Stimulated activated CD4-positive, alpha-beta T cell treated with anti-CD3 and anti-CD28 coated beads, Interleukin-4, amount 100 ng/mL, for 24 hours (primary cell): ENCODE measurements at places on chromosomes 3 and 15.
A peak's percentile ranks its signal among the peaks of the same experiment; 100 is the strongest.

DNA sequence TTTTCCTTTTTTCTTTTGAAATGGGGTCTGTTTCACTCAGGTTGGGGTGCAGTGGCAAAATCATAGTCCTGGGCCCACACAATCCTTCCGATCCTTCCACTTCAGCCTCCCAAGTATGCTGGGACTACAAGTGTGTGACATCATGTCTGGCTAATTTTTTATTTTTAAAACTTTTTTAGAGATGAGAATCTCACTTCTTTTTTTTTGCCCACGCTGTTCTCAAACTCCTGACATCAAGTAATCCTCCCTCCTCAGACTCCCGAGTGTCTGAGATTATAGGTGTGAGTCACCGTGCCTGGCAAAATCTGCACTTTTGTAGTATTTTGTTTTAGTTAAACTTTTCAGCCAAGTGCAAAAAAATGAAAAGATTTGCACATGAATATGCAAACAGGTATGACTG, 171.0 kb downstream of the FNDC3B start:
- DNase-seq = no peak

GRCh38 chr3:128466840-128467541, at the start of gene DNAJB8:
DNAJB8 (minus strand) TSS chr3:128466890; CDS start chr3:128463245, 3,645 bp downstream.
- DNase-seq = peak; percentile 39

DNA sequence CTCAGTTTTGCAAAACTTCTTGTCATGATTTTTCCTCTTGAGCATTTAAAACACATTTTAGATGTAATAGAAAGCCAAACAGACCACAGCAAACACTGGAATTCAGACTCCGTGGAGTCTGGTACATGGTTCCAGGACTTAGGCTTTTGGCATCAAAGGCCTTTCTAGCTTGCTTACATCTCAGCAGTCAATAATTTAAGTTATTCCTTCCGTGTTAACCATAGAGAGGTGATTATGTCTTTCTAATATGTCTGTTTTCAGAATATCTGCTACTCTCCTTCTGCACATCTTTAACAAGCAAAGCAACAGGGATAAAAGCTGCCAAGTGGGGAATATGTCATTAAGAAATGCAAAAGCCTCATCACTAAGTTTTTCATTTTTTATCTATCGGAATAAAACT, 171.7 kb upstream of the CRBN start:
- no peak for DNase-seq

- DNase-seq = no peak
Observed at GRCh38 chr3:179806177-179806576, 153.3 kb downstream of the USP13 start.

GRCh38 chr3:158918008-158918407, 116.2 kb downstream of the MFSD1 start:
- peak; percentile 6 for DNase-seq

- no peak for DNase-seq
Observed at GRCh38 chr3:141109751-141110150, 58.6 kb downstream of the SPSB4 start.

GRCh38 chr15:68085052-68085451, 30.9 kb downstream of the PIAS1 start:
- no peak for DNase-seq

GRCh38 chr15:65818927-65819562, 27.0 kb upstream of the DENND4A start:
- DNase-seq = peak; percentile 27

DNA sequence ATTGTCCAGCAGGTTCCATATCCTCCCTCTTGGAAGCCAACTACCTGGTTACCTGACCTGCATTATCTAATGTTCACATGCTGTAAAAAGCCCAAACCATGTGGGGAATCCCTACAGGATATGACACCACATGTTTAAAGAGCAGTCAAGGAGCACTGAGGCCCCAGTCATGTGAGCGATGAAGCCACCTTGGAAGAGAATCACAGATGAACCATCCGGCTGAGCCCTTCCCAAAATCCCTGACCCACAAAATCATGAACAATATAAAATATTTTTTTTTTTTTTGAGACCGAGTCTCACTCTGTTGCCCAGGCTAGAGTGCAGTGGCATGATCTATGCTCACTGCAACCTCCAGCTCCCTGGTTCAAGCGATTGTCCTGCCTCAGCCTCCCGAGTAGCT, 10.6 kb upstream of the ANKDD1A start:
- DNase-seq = no peak

DNA sequence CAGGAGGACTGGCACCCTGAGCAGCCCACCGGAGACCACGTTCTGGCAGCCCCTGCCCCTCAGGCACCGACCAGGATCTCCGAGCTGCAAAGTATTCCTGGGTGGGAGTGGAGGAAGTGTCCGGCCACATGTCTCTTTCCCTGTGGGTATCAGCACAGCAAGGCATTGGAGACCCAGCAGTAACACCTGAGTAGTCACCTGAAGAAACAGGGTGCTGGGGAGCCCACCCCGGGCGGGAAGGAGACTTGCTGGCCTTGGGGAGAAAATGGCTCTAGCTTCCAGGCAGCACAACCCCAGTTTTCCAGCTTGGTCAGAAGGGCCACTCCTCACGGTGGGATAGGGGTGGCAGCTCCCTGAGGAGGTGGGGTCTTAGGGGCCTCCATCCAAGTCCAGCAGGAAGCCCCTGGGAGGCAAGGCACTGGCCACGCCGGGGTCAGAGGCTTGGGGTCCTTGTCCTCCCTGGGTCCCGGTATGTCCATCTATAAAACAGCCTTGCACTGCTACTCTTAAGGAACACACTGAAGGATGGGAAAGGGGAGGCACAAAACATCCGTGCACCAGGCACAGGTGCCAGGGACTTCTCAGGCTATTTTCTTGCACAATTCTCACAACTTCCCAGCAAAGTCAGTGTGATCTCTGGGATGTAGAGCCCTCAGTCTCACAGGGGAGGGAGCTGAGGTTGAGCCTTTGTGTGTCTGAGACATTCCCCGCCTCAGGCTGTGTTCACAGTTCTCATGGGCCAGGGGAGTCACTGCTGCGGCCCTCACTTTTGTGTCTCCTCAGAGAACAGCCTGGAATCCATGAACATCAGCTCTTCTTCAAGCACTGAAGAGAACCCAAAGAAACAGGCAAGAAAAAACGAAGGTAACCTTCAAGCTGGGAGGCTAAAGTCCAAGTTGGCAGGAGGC, 11.9 kb downstream of the CFAP100 start:
- no peak for DNase-seq

GRCh38 chr3:26622621-26623418, at the start of gene LRRC3B:
LRRC3B (plus strand) TSS chr3:26622772; CDS start chr3:26709673, 86,901 bp downstream.
- no peak for DNase-seq

- DNase-seq = peak; percentile 92
Observed at GRCh38 chr3:9932843-9933560, 632 bp upstream of the CRELD1 start.

GRCh38 chr3:161103776-161104385, 1.3 kb downstream of the B3GALNT1 start:
- DNase-seq = no peak

DNA sequence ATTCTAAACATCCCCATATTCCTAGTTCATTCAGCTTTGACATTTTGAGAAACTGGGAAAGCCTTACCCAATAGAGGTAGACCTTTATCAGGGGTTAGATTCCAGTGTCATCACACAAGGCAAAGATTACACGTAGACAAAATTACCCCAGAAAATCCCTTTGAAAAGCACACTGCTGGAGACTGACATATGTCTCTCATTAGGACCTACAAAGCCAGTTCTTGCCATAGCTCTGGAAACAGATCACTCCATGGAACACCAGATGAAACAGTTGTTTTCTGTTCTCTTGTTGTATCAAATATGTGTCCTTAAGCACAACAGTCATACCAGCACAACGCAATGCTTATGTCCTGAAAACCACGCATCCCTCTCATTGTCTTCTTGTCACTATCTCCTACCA, 44.7 kb downstream of the RARB start:
- DNase-seq = no peak

- no peak for DNase-seq
Observed at GRCh38 chr15:33490703-33491102, 179.9 kb downstream of the RYR3 start.

DNA sequence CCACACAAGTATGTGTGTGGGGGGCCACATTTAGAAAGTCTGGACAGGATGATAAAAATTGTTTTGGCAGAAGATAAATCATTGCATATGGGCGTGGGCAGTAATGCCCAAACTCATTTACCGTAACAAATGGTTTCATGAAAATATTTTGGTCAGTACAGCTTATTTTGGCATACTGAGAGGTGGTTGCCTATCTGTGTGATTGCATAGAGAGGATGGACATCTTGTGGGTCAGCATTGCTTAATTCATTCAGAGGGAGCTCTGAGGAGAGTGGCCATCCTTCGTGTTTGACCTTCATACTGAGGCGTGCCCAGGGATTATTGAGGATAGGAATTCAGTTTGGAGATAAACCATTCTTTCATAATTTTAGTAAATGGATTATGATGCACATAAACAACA, 162.5 kb downstream of the GAP43 start:
- no peak for DNase-seq

- no peak for DNase-seq
Observed at GRCh38 chr3:186002884-186003472, 65.2 kb upstream of the TRA2B start.

GRCh38 chr3:134294302-134295280, 43.9 kb upstream of the RYK start:
- peak; percentile 69 for DNase-seq

DNA sequence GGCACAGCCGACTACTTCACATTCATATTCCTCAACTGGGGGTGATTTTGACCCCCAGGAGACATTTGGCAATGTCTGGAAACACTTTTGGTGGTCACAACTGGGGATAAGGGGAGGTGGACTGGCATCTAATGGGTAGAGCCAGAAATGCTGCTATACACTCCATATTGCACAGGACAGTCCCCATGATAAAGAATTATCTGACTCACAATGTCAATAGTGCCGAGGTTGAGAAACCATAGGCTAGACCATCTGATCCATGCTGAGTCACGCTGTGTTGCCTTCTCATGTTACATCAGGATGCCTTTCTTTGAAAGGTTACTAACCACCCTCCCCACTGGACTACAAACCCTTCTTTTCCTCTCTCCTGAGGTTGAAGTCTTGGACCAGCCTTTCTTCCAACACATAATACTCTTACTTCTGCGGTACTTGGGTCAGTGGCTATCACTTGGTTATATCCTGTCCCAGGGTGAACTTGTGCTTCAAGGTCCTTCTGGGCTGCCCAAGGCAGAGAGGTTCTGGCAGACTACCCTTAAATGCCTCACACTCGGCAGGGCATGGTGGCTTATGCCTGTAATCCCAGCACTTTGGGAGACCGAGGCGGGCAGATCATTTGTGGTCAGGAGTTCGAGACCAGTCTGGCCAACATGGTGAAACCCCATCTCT, 68.8 kb downstream of the CTNNB1 start:
- no peak for DNase-seq

GRCh38 chr3:185884641-185885040, 53.2 kb downstream of the TRA2B start:
- DNase-seq = no peak

GRCh38 chr3:3628676-3629328, 170.4 kb upstream of the LRRN1 start:
- no peak for DNase-seq

DNA sequence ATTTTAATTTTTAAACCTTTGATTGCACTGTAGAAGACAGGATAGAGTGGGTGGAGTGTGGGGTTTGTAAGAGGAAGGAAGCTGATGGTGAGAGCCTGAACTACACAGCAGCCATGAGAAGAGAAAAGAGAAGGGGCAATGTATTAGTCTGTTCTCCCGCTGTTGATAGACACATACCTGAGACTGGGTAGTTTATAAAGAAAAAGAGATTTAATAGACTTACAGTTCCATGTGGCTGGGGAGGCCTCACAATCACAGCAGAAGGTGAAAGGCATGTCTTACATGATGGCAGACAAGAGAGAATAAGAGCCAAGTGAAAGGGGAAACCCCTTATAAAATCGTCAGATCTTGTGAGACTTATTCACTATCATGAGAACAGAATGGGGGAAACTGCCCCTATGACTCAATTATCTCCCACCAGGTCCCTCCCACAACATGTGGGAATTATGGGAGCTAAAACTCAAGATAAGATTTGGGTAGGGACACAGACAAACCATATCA, 37.3 kb downstream of the STARD5 start:
- peak; percentile 29 for DNase-seq

GRCh38 chr3:124652009-124652408, 78.2 kb upstream of the UMPS start:
- no peak for DNase-seq
